Fibroblast of skin of scalp (primary cell): ENCODE measurements at places on chromosomes 3 and 15.

- peak; percentile 21 for DNase-seq
These were observed 23.3 kb downstream of the CFAP161 start for GRCh38 chr15:81157195-81157938.

- DNase-seq, result peak; percentile 62
These were observed 69.8 kb downstream of the TIGIT start for GRCh38 chr3:114363554-114364202.

DNA sequence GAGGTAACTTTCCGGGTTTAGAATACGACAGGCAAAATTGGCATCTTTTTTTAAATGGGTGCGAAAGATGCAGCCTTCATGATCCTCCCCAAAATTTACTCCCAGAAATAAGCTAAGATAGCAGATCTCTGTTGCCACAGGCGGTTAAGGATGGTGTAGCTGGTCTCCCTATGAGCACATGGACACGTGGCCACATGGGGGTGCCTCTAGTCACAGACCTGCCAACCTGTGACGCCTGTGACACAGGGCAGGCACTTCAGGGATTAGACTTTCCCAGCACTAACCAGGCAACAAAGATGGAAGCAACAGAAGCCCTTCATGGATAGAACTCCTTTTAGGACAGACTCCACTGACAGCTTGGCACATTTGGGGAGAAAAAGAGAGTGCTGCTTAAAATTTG is 320.3 kb downstream of the THSD4 start:
- DNase-seq, result no peak

- DNase-seq, result no peak
These were observed 622.2 kb downstream of the NTRK3 start for GRCh38 chr15:87634361-87634760.

DNA sequence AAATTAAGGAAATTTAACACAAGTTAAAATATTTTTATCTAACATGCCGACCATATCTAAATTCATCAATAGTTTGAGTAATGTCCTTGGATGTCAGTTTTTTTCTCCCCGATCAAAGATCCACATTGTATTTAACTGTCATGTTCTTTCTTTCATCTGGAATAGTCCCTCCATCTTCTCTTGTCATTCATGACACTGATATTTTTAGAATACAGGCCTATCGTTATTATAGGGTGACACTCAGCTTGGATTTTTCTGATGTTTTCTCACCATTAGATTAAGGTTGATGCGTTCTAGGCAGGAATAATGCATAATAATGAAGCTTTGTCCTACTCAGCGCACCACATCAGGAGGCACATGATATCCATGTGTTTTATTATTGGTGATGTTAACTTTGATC is 13.2 kb upstream of the PYGO1 start:
- no peak for DNase-seq

DNA sequence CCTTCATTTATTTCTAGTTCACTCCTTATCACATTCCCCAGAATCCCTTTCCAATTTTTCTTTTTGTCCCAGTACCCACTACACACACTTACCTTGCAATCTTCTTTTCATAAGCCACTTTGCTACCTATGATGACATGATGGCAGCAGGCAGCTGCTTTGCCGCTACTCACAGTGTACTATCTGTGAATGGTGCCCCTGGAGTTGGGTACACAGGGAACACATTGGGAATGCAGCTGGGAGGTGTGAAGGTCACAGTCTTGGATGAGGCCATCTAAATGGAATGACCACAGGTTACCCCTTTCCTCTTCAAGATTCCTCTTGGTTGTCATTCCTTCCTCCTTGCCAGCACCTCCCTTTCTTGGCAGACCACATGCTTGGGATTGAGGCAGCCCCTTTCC is 20.8 kb upstream of the TNIK start:
- no peak for DNase-seq

DNA sequence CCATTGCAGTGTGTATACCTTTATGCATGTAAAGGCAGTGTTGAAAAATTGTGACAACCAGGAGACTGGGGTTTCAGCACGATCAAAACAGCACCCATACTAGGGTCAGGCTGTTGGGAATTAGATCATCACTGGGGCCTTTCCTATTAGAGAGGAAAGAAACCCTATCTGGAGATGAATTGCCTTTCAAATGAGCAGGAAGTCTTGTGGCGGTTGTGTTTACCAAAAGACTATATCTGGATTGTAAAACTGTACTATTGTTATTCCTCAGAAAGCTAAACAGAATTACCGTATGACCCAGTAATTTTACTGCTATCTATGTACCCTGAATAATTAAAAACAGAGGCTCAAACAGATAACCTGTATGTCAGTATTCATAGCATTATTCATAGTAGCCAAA is 10.1 kb downstream of the UBE2E1 start:
- no peak for DNase-seq

GRCh38 chr15:62756326-62756994 is 286.1 kb upstream of the TPM1 start:
- no peak for DNase-seq

DNA sequence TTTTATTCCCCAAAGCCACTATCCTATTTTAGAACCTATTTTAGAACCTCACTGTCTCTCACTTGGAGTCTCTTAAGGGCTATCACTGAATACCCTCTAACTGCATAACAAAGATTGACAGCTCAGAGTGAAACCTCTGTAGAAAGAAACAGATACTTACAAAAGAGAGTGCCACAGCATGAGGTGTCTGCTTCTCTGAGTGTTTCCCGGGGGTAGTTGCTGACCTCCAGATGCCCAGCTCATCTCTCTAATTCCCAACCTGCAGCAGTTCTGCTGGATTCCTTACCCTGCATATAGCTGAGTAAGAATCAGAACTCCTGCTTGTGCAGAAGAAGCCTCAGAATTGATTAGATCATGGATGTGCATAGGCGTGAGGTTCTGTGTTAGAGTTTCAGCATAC is 34.5 kb downstream of the P3H2 start:
- DNase-seq, result no peak

DNA sequence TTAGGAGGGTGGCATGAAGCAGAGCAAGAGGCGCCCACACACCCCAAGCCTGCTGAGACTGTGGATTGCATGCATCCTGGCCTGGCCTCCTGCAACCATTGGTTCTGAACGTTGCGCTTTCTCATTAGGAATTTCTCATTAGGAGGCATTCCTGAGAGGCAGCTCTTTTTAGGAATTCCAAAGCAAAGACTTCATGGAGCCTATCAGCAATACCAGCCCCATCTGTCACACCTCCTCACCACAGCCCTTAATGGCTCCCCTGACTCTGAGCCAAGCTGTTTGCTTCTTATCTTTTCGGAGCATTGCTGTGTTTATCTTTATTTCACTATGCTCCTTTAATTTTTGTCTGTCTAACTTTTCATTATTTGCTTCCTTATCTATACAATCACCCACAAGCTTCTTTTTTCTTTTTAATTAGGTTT is 226.9 kb downstream of the CACNA2D3 start:
- DNase-seq, result no peak
